Activated CD8-positive, alpha-beta memory T cell treated with anti-CD3 and anti-CD28 coated beads for 1 hour (primary cell): ENCODE measurements at places on chromosomes 6 and 20.

GRCh38 chr20:34528921-34529297 is 12.7 kb downstream of the DYNLRB1 start:
- no peak for DNase-seq

DNA sequence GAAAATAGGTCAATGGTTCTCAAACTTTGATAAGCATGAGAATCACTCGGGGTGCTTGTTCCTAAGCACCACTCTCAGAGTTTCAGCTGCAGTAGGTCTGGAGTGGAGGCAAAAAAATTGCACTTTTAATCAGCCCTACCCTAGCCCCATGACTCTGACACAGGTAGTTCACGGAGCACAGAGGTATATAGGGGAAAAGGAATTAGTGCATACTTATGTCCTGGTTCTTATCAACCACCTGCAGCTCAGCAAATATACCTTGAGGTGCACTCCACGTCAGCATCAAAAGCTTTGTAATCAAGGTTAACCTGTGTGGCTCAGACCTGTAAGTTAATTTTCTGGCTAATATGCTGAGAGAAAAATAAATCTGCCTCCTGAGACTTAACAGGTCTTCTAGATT is 138.8 kb upstream of the HMGN3 start:
- no peak for DNase-seq

DNA sequence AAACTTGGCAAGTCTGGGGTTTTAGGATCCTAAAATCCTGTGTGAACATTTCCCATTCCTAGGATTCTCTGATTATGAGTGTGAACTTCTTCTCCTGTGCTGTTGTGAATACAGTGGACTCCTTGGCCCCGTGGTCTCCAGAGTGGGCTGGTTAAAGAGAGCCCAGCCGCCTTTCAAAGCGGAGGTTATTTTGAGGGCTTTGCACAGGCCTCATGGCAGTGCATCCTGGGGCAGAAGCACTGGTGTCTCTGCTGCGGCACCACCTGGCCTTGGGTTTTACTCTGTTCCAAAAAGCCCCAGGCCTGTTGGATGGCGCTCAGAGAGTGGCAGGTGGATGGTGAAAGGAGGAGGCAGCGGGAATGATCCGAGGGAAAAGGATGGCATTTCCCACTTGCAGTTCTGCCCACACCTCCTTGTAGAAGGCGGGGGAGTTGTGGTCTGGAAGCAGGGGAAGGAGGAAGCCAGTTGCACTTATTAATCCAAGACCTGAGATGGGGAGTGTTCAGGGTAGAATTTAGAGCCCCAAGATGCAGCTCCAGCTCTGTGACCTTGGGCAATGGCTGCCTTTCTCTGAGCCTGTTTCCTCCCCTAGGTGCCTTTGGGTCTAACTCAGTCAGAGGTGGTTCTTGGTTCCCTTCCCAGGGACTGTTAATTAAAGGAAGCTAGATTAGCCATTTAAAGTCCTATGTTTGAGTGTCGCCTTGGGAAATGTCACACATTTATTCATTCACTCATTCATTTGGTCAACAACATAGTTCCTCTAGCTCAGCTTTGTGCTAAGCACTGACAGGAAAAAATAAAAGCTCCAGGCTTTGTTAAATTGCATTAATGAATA is 22.4 kb downstream of the MMP24 start:
- DNase-seq: no peak

GRCh38 chr6:118704915-118705314 is 53.5 kb upstream of the CEP85L start:
- DNase-seq: no peak

DNA sequence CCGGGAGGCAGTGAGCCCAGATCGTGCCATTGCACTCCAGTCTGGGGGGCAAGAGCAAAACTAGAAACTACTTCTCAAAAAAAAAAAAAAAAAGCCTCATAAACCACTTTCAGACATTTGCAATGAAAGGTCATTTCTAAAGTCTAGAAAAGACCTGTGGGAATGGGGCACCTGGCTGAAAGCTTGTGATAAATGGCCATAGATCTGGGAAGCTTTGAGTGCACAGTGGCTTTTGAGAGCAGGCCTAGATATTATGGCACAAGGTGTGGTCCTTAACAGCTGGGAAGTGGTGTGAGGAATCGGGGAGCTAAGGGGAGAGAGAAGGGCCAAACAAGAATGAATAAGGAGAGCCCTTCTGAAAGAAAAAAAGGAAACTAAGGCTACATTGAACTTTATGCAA is 33.2 kb downstream of the ID4 start:
- no peak for DNase-seq

DNA sequence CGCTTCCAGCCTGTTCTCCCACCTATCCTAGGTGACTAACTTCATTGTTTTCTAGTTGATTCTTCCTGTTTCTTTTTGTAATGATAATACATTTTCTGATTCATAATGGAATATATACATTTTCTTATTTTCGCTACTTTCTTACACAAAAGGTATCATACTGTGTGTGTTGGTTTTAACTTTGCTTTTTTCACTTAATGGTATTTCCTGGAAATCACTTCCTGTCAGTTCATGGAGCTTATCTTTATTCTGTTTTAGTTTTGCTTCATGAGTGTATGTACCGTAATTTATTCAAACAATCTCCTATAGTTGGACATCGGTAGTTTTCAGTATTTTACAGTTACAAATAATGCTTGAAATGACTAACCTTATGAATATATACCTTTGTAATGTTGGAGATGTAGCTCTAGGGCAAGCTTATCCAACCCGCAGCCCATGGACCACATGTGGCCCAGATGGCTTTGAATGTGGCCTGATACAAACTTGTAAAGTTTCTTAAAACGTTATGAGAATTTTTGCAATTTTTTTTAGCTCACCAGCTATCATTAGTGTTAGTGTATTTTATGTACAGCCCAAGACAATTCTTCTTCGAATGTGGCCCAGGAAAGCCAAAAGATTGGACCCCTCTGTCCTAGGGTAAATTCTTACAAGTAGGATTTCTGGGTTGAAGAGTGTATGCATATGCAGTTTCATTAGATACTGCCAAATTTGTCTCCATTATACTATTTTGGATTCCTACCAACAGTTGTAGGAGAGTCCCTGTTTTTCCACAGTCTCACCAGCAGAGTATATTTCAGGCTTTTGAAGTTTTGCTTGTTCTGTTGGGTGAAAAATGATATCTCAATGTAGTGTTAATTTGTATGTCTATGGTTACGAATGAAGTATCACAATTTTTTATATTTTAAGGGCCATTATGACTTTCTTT is 16.7 kb downstream of the TRMT11 start:
- DNase-seq: no peak

DNA sequence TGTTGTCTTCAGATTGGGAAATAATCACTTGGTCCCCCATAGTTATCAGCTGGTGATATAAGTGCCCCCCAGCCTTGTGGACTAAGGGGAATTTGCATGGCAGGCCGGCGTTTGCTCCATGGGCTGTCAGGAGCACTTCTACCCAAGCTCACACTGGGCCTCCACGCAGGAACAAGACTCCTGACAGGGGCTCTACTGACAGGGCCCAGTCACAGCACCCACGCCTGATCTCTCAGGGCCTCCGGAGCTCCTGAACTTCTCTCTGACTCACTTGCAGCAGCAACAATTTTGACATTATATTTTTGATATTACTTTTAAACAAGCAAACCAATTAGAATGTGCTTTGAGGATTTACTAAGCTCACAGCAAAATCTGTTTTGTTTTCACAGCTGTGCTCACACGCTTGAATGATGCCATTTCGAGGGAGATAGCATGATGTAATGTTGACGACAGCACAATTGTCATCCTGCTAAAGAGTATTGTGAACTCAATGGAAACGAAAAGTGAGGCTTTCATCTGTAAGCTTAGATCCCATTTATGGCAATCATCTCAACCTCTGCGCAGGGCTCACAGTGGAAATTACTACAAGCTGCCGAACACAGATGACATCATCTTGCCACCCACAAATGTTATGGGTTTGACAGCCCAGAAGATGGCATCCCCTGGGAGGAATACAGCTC is 28.7 kb upstream of the TXNDC5 start:
- no peak for DNase-seq

DNA sequence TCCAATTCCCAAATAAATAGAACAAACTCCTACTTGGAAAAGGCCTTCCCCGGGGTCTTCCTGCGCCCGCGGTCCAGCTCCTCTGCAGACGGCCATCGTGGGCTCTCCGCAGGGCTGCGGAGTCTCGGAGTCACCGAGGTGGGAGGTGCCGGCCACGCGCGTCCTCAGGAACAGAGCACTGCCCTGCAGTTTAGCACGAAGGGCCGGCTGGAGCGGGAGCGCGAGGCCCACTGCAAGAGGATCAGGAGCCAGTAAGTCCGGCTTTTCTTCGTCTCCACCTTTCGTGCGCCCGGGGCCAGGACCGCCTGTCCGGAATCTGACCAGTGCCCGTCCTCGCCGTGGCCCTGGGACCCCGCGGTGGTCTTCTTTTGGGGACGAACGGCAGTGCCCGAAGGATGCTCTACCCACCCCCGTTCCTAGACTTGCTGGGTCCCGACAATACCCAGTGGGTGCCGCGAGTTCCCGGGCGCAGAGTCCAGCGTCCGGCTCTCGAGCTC is 1.4 kb downstream of the BHLHE23 start:
- DNase-seq: no peak

DNA sequence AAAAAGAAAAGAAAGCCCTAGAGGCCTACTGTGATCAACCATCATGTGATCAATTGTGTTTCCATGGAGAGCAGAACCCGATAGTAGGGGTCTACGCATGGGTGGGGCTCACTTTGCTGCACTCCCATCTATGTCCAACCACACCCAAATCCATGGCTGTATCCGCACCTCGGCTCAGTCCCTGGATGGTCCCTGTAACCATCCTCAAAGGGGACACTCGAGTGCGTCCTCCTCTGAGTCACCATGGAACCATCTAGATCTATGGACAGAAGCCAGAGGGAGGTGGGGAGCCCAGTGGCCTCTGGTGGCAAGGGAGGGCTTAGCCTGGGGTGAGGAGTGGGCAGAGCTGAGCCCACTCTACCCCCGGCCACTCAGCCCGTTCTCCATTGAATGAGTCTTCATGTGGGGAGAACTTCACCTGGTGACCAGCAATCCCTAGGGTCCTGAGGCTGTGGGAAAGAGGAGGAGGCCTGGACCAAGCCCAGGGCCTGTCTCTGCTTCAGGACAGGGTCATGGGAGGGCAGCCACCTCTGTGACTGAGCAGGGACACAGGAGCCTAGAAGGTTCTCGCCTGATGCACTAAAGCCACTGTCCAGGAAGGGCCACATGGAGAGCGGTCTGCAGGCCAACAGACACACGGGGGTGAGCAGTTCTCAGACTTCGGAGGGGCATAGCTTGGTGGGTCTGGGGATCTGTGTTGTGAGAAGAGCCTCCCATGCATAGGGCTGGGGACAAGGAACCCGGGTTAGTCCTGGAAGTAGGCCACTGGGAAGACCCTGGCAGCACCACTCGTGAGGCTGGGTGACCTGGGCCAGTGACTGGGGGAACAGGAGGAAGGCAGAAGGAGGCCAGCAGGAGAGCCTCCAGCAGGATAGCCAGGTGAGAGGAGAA is 19.3 kb downstream of the RAET1L start:
- DNase-seq: no peak

DNA sequence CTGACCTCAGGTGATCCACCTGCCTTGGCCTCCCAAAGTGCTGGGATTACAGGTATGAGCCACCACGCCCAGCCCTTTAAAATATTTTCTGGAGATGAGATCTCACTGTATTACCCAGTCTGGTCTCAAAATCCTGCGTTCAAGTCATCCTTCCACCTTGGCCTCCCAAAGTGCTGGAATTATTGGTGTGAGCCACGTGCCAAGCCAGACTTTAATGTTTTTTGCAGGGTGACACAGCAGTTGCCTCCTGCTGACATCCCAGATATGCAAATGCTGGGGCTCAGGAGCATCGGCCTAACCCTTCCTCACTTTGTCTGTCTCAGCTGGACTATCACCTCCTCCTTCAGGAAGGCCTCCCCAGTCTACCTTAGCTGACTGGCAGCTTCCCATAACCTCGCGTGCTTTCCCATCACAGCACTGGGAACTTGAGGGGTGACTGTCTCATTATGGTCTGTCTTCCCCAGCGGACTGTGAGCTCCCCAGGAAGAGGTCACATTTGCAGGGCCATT is 14.3 kb upstream of the ID1 start:
- DNase-seq: no peak

DNA sequence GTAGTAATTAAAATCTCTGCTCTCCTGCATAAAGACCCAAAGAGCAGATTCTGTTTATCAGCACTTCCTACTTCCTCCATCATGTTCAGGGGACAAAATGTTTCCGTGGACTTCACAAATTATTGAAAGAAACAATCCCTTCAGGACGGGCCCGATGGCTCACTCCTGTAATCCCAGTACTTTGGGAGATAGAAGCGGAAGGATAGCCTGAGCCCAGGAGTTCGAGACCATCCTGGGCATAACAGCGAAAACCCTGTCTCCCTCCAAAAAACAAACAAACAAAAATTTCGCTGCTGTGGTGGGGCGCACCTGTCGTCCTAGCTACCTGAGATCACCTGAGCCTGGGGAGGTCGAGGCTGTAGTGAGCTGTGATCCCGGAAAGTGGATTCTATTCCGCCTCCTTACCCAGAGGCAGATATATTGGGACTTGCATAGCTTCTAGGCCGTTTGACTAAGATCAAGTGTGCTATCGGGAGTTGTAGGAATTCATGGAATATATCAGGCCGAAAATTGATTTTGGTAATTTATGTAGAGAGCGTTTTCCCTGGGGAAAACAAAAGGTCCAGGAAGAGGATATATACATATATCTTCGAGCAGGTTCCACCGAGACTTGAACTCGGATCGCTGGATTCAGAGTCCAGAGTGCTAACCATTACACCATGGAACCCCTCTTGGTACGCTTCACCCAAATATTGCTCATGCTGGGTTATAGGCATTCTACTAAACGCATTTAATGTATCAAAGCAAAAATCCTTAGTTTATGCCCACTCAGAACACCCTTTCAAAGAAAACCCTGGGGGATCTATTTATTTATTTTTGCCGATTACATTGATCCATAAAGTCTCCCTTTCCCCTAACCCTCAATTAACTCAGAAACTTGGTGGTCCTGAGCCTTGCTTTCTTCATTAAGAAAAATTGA is 74.5 kb upstream of the ZNF184 start:
- DNase-seq: no peak

DNA sequence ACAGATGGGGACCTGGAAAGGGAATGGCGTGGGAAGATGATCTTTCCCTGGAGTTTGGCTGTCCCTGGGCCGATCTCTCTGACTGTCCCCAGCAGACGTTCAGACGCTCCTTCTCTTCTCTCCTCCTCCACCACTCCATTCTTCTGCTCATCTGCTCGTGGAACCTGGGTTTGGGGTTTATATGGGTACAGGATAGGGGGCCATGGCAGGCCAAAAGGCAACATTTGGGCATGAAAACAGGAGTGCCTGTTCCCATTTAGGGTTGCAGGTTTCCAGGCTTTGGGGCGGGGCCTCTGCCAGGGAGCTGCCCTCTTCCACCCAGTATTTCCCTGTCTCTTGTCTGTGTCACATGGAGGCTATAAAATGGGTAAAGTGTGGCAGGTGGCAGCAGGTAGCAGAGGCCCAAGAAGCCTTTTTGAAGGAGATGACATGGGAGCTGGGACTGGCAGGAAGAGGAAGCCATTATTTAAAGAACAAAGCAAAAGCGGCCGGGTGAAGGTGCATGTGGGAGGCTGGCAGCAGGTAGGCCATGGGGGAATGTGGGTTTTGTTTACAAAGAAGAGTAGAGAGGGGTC is 203.7 kb downstream of the BMP7 start:
- DNase-seq: no peak

- no peak for DNase-seq
These were observed 10.0 kb downstream of the JPH2 start for GRCh38 chr20:44176833-44177534.

GRCh38 chr20:7606941-7607340 is 333.3 kb downstream of the HAO1 start:
- DNase-seq: no peak

- no peak for DNase-seq
These were observed 122.2 kb upstream of the MARCKS start for GRCh38 chr6:113734982-113735381.
